ENCODE measurements at places on chromosomes 7 and 10.

- no peak for DNase-seq
Observed at GRCh38 chr7:103593691-103594090, 147.7 kb upstream of the SLC26A5 start.

DNA sequence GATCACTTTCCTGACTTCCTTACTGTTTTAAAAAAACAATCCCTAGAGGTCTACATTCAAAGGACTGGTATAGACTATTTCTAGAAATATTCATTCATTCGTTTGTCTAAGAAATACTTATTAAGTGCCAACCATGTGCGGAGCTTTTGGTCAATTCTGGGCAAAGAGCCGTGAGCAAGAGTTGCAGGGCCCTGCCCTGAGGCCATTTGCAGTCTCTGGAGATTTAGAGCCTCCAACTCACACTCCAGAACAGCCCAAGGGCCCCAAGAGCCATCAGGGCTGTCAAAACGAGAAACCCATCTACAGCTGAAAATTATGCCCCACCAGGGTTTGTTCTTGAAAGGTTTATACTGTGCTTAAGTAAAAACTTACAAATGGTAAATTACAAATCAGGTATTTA lies 16.2 kb downstream of the WDR91 start:
- no peak for DNase-seq

DNA sequence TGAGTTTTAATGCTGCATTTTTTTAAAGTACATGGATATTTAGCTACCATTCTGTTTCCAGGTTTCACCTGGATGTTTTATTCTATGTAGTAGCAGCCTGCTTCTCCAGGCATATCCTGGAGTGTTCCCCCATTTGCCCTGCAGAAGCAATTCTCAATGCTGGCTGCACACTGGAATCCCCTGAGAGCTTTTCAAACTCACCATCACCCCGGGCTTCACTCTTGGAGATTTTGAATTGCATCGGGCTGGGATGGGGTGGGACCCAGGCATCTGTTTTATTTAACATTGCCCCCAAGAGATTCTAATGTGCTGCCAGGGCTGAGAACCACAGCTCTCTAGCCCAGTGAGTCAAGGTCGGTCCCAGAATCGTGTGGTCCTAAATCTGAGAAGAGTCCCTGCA lies 113.2 kb upstream of the MACROH2A2 start:
- no peak for DNase-seq

- DNase-seq, result no peak
Observed at GRCh38 chr7:18583305-18583704, 87.8 kb downstream of the HDAC9 start.

DNA sequence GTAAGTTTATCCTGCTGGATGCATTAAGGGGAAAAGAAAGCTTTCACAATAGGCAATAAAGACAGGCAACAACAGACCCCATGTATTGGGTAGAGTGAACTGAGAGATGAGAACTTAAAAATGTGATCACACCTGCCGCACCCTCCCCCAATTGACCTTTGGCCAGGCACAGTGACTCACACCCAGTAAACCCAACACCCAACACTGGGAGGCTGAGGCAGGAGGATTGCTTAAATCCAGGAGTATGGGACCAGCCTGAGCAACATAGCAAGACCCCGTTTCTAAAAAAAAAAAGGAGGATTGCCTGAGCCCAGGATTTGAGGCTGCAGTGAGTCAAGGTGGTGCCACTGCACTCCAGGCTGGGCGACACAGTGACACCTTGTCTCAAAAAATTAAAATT lies 86.9 kb downstream of the MPP7 start:
- no peak for DNase-seq

DNA sequence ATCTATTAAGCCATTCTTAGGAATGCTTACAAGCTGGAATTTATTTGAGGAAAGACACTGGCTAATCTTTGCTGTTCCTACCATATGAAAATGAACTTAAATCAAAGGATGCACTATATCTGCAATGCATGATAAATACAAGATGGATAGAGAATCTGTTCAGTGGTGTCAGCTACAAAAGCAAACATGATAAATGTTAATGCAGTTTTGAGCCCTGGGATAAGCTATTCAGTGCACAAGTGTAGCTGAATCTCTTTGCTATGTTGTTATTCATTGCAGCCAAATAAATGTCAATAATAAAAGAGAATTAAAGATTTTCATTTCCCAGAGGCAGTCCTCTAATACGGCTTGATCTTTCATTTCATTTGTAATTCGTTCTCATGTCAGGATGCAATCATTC lies 223.8 kb upstream of the KAT6B start:
- DNase-seq, result no peak

Measured in esophagus squamous epithelium (tissue), 5 donors.